ENCODE measurements at places on chromosomes 4 and X.

- DNase-seq, result no peak
Measured at GRCh38 chr4:114017120-114017917, 37.9 kb upstream of the ARSJ start.

DNA sequence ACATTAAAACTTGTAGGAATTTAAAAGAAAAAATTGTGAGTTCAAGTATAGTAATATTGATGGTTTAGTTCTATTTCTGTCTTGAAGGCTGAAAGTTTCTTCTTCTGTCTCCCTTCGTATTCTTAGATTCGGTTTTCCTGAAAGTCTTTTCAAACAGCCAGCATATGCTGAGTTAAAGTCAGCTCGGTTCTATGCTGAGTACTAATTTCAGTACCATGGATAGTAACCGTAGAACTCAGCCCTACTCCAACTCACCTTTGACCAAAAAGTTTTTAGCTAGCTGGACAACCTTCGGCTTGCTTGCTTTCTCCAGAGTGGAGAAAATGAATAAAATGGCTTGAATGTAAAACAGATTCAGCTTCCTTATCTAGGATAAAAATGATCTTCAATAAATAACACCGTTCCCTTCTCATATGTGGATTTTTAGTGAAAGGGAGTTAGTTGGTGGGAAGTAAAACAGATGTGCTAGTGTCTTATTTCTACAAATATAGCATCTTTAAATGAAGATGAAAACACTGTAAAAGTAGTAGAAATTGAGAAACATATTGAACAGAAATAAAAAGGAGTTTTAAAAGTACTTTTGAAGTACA, 5.2 kb downstream of the POU4F2 start:
- no peak for DNase-seq

- DNase-seq, result no peak
Measured at GRCh38 chrX:130994671-130995070, 63.5 kb upstream of the ARHGAP36 start.

GRCh38 chr4:47505666-47506065, 20.6 kb downstream of the ATP10D start:
- DNase-seq, result no peak

- DNase-seq, result no peak
Measured at GRCh38 chr4:73308286-73308685, 49.7 kb upstream of the ANKRD17 start.

DNA sequence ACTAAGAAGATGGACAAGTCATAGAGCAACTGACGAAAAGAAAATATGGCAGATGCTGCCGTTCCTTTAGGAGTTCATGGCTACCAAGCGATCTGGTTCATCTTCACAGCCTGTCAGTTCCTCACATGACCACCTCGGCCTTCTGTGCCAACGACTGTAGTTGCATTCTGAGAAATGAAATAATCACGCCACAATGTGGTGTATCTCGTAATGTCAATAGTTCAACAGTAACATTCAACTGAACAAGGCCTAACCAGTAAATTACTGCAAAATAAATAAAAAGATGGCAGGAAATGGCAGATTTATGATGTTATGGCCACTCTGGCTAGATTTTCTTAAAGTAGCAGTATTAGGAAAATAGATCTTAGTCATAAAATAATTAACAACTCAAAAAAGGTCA, 4.4 kb downstream of the GPRIN3 start:
- peak; percentile 82 for DNase-seq

Data from DMS153 (cell line).